Amygdala (tissue), 56 donors: ENCODE measurements at places on chromosomes 4 and X.

DNA sequence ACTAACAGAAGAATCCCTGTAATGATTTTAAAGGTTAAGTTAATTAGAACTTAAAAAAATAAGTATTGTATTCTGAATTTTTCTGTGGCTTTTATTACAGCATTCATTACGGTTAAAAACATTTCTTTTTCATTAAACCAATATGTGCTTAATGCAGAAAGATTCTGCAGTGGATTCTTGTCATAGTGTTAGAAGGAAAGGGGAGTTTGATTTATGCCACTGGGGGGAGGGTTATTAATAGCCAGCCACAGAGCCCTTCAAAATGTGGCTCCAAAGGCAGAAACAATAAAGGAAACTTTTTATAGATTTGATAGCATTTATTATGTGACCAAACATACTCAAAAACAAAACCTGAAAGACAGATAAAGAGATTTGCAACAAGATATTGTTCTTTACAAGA, 9.1 kb downstream of the SMAD1 start:
- DNase-seq, result no peak

DNA sequence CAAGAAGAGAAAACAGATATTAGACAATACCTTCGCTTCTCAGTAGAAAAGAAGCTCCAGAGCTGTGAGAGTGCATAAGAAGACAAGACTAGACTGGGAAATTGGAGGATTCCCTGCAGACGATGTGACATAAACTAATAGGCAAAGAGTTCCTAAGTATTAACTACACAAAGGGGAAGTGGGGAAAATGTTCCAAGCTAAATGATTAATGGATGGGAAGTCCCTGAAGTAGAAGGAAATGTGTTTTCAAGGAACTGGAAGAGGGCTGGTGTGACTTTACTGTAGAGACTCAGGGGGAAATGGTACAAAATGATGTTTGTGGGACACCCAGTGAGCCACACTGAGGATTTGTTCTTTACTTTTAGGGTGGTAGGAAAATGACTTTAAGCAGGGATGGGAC, 69.7 kb upstream of the DCLK2 start:
- DNase-seq, result no peak

- no peak for DNase-seq
These were observed 19.3 kb downstream of the SEC24D start for GRCh38 chr4:118816538-118817177.

DNA sequence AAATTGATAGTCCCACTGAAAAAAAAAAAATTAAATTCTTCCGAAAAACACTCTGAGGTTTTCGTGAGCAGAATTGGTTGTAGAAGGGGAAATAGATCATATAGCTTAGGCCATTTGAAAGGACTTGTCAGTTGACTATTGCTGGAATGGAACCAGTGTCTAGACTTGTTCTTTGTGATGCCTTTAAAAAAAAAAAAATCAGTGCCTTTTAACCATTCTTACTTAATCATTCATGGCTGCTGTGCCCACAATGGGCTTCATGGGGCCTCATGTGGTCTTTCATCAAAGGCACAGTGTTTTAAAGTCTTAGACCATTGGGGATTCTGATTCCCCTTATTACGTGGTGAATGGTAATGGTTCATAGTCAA, 139.3 kb downstream of the AFF1 start:
- no peak for DNase-seq

DNA sequence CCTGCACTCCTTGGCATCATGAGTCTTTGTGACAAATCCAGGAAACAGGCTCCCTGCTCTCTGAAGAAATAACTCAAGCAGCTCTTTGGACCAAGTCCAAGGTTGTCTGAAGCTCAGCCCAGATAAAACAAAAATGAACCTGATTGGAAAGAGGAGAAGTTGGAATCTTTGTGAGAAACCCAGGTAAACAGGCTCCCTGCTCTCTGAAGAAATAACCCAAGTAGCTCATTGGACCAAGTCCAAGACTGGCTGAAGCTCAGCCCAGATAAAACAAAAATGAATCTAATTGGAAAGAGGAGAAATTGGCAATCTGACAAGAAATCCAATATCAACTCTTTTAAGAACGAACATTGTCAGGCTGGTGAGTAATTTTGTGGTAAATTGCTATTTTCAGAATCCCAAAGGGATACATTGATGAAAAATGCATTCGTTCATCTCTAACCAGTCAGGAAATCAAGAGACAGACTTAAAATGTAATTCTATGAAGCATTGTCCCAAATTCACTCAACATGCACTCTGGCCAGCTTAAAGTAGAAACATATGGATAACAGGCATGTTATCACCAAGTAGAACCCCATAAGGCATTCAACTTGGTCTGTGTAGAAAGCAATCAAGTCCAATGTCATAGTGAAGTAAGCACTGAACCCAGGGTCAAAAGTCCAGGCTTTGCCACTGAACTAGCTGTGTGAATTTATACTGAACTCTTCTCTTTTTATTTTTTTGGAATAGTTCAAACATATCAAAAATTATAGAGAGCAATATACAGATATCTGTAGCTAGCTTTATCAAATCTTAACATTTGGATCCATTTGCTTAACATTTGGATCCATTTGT, 16.8 kb upstream of the NFXL1 start:
- no peak for DNase-seq

DNA sequence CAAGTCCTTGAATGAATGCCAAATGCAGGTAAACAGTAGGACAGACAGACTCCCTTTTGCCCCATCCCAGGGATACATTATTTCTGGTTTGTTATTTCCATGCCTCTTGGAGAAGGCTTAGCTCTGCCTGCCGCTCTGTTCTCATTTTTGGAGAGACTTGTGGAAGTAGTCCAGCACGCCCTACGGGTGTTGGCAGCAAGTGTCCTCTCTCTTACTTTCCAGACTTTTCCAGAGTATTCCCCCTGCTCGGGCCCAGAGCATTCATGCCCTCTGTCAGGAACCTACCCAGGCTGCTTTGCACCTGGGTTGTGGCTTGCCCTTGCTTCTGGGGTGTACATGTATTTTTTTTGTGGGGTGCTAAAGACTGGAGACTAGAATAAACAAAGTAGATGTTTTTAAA, 15.3 kb downstream of the SLC34A2 start:
- DNase-seq, result no peak

GRCh38 chr4:152616804-152617203, 63.0 kb downstream of the TMEM154 start:
- DNase-seq, result no peak
